Kidney glomerular epithelial cell (primary cell): ENCODE measurements at places on chromosomes 3 and 15.

GRCh38 chr3:175340338-175341015 lies 481.3 kb downstream of the NAALADL2 start:
- DNase-seq, result no peak

- DNase-seq, result no peak
These were observed 765 bp upstream of the UBE2E2 start for GRCh38 chr3:23202203-23202920.

DNA sequence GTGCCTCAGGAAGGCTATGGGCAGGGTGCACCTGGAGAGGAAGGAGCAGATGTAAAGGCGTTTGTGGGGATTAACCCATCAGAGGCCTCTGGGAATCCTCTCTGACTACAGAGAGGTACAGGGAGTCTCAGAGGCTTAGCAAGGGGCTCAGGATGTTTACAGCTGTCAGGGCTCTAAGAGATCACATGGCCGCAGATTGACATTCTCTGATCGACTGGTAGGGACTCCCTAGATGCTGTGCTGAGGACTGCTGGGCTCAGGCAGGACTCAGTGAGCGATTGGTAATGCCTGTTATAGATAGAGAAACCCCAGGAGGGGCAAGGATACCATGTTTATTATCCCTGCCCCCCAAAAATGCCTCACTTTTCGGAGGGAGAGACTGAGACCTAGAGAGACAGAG lies 103.5 kb downstream of the CORO2B start:
- no peak for DNase-seq

GRCh38 chr15:89496155-89497098 lies at the start of gene RHCG:
Gene RHCG, minus strand, starts transcription at chr15:89496583. Its CDS starts 39 bp downstream, at chr15:89496544.
- no peak for DNase-seq

- no peak for DNase-seq
These were observed 48.7 kb downstream of the ETV5 start for GRCh38 chr3:186060222-186060621.

- DNase-seq, result no peak
These were observed 129.2 kb upstream of the CADPS start for GRCh38 chr3:63004448-63004847.

DNA sequence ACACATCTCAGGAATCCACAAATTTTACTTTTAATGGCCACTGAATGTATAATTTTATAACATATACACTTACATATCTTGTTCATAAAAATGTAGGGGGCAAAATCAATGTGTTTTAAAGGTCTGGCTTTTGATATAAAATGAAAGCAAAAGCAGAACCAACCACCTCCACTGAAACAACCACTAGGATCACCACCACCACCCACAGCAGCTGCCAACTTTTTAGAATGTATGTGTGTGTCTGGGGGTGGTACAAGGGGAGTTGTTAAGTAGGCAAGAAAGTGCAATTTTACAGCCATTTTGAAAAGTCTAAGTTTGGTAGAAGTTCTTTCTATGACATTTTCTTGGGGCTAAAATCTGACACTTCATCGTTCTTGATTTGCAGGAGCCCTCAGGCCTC lies 44.0 kb downstream of the OTOL1 start:
- DNase-seq, result no peak

DNA sequence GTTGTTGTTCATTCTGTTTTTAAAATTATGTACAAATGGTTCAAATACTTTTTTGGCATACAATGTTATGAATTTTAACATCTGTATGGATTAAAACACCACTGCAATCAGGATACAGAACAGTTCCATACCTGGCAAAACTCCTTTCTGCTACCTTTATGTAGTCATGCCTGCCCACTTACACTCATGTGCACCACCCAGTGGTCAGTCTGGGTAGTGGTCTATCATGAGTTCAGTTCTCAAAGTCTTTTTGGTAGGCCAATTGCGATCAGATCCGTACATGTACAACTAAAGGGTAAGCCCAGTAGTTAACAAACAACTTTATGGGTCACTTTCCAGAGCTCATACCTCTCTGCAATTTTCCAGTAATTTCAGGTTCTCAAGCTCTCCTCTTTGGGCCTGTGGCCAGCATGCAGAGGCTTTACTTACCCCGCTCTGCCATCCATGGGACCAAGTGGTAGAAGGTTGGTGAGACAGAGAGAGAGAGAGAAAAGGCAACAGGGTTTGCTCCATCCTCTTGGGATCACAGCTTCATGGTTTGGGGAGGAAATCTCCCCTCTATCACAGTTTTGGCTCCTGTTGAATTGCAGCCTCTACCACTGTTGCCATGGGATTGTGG lies 63.9 kb upstream of the FAM98B start:
- peak; percentile 70 for DNase-seq

GRCh38 chr3:31743331-31744089 lies 210.8 kb downstream of the STT3B start:
- no peak for DNase-seq

DNA sequence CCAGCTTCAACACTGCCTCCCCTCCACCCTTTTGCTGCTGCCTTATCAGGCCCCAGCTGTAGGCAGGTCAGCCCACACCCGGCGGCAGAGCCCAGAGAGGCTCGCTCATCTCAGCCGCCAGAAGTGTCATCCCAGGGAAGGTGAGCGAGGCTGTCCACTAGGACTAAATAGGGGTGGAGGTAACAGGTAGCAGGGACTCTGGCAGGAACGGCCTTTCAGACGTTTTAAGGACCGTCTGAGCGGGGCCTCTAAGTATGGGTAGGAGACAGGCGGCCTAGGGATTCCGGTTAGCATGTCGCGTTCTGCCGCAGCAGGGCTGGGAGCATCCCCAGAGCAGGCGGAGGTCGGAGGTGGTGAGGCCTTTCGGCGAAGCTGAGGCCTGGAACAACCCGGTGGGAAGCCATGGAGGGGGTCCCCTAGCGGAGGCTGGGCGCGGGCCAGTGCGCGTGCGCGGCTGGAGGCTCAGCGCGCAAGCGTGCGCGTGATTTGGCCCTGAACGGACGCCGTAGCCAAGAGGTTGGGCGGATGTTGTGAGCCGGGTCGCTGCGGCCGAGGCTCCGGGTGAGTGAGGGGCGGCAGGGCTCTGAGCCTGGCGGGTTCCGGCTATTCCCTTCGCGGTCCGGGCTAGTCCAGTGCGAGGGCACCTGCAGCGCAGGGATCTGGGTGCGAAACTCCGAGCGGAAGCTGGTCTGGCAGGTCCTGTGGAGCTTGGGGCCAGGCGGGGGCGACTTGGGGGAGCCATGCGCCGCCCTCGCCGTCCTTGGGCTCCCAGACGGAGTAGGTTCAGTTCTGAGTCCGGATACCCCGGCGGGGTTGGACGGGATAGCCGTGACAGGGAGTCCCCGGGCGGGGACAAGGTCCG lies at the start of the genes MST1 and RNF123:
TSS of gene MST1 (minus strand) at position 429 of the 862 bp plus-strand sequence. CDS start 783 bp downstream, outside the sequence.
TSS of gene RNF123 (plus strand) at position 512 of the 862 bp plus-strand sequence. CDS start 1,609 bp downstream, outside the sequence.
- DNase-seq, result no peak

GRCh38 chr15:57651445-57651844 lies 55.1 kb upstream of the POLR2M start:
- DNase-seq, result no peak

GRCh38 chr3:23055733-23056376 lies 147.3 kb upstream of the UBE2E2 start:
- peak; percentile 73 for DNase-seq

DNA sequence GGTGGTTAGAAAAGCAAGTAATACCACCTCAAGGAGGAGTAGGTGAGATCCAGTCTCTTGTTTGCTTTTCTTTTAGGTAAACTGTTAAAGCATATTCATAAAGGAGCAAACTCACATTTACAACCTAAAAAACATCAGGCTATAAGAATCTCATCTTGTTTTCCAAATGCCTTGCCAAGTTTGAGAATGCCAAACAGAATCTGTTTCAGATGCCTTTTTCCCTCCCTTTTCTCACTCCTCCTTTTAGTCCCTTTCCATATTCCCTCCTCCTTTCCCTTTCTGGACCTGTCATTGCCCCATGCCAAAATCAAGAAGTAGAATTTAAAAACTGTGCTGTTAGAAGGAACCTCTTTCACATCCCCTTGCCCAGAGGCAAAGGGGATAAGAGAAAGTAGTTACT lies 140.3 kb downstream of the ARPP21 start:
- DNase-seq, result no peak

DNA sequence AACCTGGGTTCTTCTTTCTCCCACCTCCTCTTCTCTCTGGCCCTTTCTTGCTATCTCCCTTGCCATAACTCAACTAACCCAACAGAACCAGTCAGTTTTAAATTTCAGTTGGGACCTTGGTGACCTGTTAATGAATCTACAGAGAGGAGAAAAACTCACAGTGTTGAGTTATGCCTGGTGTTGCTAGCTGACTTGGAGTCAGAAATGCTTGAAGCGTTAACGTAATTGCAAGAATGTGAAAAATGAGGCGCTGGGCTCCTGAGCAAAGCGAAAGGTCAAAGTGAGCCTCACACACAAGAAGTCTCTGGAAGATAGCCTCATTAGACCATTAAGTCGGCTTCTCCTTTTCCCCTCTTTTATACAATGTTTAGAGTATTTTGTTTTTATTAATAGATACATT lies 18.4 kb downstream of the MEIS2 start:
- DNase-seq, result peak; percentile 86
